ENCODE measurements at places on chromosomes 1 and 21. TPM values are rescaled to one million over a fixed set of nuclear protein-coding genes. Genes with fewer than 3 reads are reported as not detected.

PIGR gene
- 381 TPM for total RNA-seq

TEKT2 gene
- total RNA-seq = 21.3 TPM

SPRR1B gene
- total RNA-seq = not detected

TRIM58 gene
- 9.4 TPM for total RNA-seq

TESK2 gene
- total RNA-seq = 8.7 TPM

FCMR gene
- total RNA-seq = 8.5 TPM

KMO gene
- total RNA-seq = 2.2 TPM

VWA1 gene
- total RNA-seq = 94.3 TPM

PLA2G5 gene
- 1.1 TPM for total RNA-seq

URB2 gene
- 10.9 TPM for total RNA-seq

NPPB gene
- total RNA-seq = not detected

LRRC53 gene
- not detected for total RNA-seq

C1orf105 gene
- not detected for total RNA-seq

NCAM2 gene
- 9.0 TPM for total RNA-seq

CCDC27 gene
- not detected for total RNA-seq

COL6A1 gene
- total RNA-seq = 224 TPM

LCE1A gene
- not detected for total RNA-seq

OR2M3 gene
- not detected for total RNA-seq

CENPS gene
- 15.5 TPM for total RNA-seq

C4BPB gene
- 4.2 TPM for total RNA-seq

PGLYRP4 gene
- 1.0 TPM for total RNA-seq

PDZK1IP1 gene
- 68.5 TPM for total RNA-seq

KCNJ6 gene
- total RNA-seq = 0.31 TPM

SPRR4 gene
- total RNA-seq = not detected

DMRTA2 gene
- total RNA-seq = not detected

CLDN17 gene
- total RNA-seq = not detected

CCDC181 gene
- 5.7 TPM for total RNA-seq

LRRC3 gene
- total RNA-seq = 3.6 TPM

DIO1 gene
- total RNA-seq = 1.1 TPM

CA6 gene
- not detected for total RNA-seq

IL10 gene
- 3.4 TPM for total RNA-seq

NBPF6 gene
- total RNA-seq = not detected

CLEC20A gene
- not detected for total RNA-seq

PRAMEF12 gene
- not detected for total RNA-seq

DPH5 gene
- 25.9 TPM for total RNA-seq

FAM110D gene
- 3.2 TPM for total RNA-seq

MTR gene
- total RNA-seq = 49.3 TPM

OR2T33 gene
- total RNA-seq = not detected

MARK1 gene
- 6.5 TPM for total RNA-seq

EPHA2 gene
- 21.3 TPM for total RNA-seq

ZNF670 gene
- total RNA-seq = 3.3 TPM

ZNF593OS gene
- total RNA-seq = not detected

UBQLN4 gene
- 25.0 TPM for total RNA-seq

GNG4 gene
- total RNA-seq = 0.21 TPM

PSMB2 gene
- total RNA-seq = 58.7 TPM

ACTN2 gene
- 6.6 TPM for total RNA-seq

ZBTB48 gene
- total RNA-seq = 41.3 TPM

FMO4 gene
- total RNA-seq = 12.5 TPM

KRTCAP2 gene
- total RNA-seq = 162 TPM

TLR5 gene
- 14.2 TPM for total RNA-seq
